ENCODE measurements at places on chromosomes 6 and 20.

DNA sequence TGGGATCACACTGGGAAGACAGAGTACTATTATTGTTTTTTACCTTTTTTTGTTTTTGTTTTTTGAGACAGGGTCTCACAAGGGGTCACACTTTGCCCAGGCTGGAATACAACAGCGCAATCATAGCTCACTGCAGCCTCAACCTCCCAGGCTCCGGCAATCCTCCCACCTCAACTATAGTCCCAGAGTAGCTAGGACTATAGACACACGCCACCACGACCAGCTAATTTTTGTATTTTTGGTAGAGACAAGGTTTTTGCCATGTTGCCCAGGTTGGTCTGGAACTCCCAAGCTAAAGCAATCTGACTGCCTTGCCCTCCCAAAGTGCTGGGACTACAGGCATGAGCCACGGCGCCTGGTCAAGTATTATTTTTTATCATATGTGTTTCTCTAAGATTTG lies 81.0 kb downstream of the ZMYND8 start:
- DNase-seq, result no peak

DNA sequence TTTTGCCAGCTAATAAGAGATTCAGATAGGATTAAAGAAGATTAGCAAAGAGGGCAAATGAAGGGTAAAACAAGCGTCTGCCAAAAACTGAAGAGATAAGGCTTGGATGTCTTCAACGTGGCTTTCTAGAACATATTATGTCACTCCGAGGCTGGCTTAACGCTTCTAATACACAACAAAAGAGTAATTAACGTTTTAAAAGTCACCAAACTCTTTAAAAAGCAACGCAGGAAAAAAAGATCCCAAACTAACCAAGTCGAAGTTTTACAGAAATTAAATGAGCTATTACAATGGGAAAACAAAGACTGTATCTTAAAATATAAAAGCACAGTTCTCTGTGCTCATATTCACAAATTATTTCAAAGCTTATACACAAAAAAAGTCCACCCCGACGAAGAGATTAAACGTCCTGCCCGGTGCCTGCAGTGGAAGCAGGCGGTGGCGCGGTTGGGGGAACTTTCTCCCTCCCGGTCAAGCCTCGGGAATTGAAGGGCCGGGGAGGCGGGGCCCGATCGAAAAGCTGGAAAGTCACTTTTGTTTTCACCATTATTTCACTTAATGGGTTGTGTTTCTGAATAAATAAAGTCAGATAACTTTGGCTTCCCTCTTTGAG lies 1.2 kb downstream of the MAK start:
- no peak for DNase-seq

DNA sequence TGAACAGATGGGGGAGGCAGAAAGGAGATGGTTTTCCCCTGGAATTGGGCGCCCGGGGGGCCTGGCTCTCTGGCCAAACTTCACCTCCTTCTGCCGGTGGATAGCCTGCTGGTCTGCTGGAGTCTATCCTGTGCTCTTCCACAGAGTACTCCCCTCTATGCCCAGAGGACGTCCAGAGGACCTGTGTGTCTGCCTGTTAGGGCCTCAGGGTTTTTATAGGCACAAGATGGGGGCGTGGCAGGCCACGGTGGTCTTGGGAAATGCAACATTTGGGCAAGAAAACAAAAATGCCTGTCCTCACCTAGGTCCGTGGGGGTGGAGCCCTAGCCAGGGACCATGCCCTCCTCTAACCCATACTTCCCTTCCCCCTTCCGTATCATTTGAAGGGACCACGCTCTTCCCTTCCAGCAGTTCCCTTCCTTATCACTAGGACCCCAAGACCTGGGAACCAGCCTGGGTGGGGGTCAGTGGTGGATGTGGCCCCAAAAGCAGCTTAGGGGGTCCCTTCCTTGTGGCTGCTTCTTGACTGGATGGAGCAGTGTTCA lies 53.6 kb upstream of the ZNF337 start:
- DNase-seq, result no peak

- no peak for DNase-seq
These were observed 19.9 kb downstream of the GZF1 start for GRCh38 chr20:23381876-23382275.

- no peak for DNase-seq
These were observed 128.1 kb downstream of the MYLK4 start for GRCh38 chr6:2622671-2623070.

GRCh38 chr6:91166271-91167046 lies 579.6 kb upstream of the MAP3K7 start:
- DNase-seq, result no peak

DNA sequence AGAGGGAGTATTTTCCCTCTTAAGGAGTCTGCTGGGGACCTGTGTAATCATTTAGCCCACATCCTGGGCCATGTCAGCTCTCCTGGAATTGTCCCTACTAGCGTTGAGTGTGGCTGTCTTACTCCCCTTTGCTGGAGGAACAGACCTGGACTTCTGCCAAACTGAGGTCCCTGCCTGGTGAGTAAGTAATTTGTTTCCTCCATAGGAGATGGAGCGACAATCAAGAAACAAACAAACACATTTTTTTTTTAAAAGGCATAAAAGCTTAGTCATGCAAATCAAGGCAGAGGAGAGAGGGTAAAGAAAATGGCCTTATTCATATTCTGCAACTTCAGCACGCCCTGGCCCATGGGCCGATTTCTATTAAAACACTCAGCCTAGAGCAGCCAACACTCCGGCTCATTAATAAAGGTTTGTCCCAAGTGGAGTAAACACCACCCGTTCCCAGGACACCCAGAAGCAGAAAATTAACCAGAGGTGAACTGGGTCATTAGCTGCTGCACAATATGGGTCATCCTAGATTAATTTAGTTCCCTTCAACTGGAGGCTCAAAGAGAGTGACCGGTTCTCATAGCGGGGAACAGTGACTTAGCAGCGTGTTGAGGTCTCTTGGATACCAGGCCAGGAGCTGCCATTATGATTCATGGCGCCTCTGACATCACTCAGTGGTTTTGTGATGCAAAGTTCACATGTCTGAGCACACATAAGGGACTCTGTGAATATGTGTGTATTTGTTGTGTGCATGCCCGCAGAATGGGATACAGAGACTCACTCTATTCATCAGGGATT lies 165.0 kb upstream of the SULF2 start:
- no peak for DNase-seq

GRCh38 chr6:91877994-91878393 lies 1291.1 kb upstream of the MAP3K7 start:
- DNase-seq, result no peak

- DNase-seq, result no peak
These were observed 18.6 kb downstream of the ADGRF5 start for GRCh38 chr6:46903175-46903574.

All from stimulated activated CD4-positive, alpha-beta T cell treated with anti-CD3 and anti-CD28 coated beads, TNF-alpha, amount 100 ng/mL, for 24 hours (primary cell).